IMR-90 (cell line): ENCODE measurements at places on chromosomes 1 and 21. TPM values are rescaled to one million over a fixed set of nuclear protein-coding genes. Genes with fewer than 3 reads are reported as not detected.
A peak's percentile ranks its signal among the peaks of the same experiment; 100 is the strongest.

PLPPR4 gene
- total RNA-seq: 6.4 and 7.0 TPM in 2 replicates

FAM177B gene
- total RNA-seq: not detected in 2 replicates

BGLAP gene
- not detected in 2 replicates for total RNA-seq

TPRG1L gene
- 25.3 and 25.6 TPM in 2 replicates for total RNA-seq

GPR37L1 gene
- total RNA-seq: not detected in 2 replicates

- no peak for DNase-seq
- no peaks in the 10 kb centered on the region for H3K27me3 ChIP-seq
- no peaks in the 10 kb centered on the region for H3K36me3 ChIP-seq
- H3K4me1 ChIP-seq: no peaks in the 10 kb centered on the region
- no peak overlapping the region for H3K4me3 ChIP-seq
Observed at GRCh38 chr1:246040200-246040890, 466.7 kb downstream of the SMYD3 start.

- no peak for DNase-seq
- H3K36me3 ChIP-seq: no peaks in the 10 kb centered on the region
- H3K4me3 ChIP-seq: no peak overlapping the region
- no peak overlapping the region for H3K27ac ChIP-seq
- H3K27me3 ChIP-seq: peaks cover 3% of the 10 kb centered on the region
Observed at GRCh38 chr1:43034195-43034658, 75.6 kb upstream of the SLC2A1 start.

DNA sequence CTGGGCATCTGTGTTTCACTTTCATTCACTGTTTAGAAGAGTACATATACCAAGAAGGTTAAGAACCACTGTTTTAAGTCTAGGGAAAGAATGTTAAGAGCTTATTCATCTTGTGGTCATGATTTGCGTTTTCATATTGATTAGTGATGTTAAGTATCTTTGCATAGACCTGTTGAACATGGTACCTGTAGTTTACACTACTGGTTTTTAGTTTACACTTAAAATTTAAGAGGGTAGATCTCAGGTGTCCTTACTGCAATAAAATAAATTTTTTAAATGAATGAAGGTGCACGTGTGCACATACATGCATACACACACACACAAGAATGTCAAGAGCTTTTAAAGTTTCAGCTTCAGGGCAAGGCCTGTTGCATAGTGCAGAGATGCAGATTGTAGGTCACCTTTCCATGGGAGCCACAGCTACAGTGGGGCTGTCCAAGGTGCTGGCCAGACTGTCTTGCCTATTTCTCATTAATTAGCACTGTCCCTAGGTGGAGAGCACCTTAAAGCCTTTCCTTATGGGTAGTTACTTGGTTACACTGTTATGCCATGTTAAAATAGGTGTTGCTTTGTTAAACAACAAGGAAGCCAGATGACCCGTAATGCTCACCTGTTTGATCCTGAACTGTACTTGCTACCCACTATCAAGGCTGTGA is 543.0 kb upstream of the DAB1 start:
- no peak for DNase-seq
- no peaks in the 10 kb centered on the region for H3K4me1 ChIP-seq
- H3K36me3 ChIP-seq: no peaks in the 10 kb centered on the region
- no peak overlapping the region for H3K27ac ChIP-seq
- H3K4me3 ChIP-seq: no peak overlapping the region
- no peaks in the 10 kb centered on the region for H3K27me3 ChIP-seq

DNA sequence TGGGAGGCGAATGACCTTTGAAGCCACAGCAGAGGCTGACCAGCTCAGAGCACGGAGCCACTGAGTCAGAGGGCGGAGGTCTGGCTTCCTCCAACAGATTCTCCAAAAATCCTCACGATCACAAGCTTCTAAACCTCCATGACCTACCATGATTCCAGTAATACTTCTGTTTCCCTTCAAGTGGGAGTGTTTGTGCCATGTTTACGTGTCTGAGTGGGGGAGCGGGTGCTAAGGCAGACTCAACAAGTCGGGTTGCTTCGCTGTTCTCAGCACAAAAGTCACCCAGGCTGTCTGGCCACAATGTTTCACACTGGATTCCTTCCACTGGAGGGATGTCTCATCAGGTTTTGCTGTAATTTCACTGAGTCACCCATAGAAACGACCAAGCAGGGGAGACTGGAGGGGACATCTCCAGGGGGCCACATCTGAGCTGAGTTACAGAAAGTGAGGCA is 86.2 kb downstream of the SLC66A1 start:
- DNase-seq: peak; percentile 99
- no peak overlapping the region for H3K4me3 ChIP-seq
- no peaks in the 10 kb centered on the region for H3K27me3 ChIP-seq
- H3K4me1 ChIP-seq: peaks cover 46% of the 10 kb centered on the region
- H3K36me3 ChIP-seq: peaks cover 10% of the 10 kb centered on the region; the same call in 1 of the 2 replicates
- H3K27ac ChIP-seq: peak overlapping the region; percentile 56

DNA sequence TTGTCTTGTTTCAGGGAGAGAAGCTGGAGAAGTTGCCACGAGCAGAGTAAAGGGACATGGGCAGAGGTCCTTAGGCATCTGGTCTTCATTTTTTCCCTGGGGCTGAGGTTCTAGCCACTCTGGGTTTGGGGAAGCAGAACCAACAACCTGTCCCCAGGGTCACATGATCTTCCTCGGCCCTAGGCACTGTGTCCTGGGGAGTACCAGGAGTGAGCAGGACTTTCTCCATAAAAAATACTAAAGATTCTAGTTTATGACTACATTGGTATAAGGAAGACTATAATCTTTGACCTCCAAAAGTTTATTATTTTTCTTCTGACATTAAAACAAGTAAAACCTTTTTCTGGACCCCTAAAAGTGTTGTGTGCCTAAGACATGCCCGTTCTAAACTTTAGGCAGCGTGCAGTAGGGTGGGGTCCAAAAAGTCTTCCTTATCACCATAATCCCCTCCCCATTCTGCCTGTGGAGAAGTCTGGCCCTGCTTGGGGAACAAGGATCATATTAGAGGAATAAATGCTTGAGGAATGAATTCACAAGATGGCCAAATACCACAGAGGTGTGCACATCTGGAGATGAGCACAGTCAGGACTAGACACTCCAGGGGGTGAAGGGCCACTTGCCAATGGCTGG is 19.3 kb upstream of the IGSF3 start:
- no peak overlapping the region for H3K27ac ChIP-seq
- H3K4me1 ChIP-seq: no peaks in the 10 kb centered on the region
- no peak overlapping the region for H3K4me3 ChIP-seq

GRCh38 chr1:68197461-68197860 is 34.9 kb downstream of the WLS start:
- H3K27ac ChIP-seq: no peak overlapping the region
- H3K36me3 ChIP-seq: peaks cover 4% of the 10 kb centered on the region
- H3K4me1 ChIP-seq: peaks cover 12% of the 10 kb centered on the region

- no peaks in the 10 kb centered on the region for H3K27me3 ChIP-seq
- DNase-seq: peak; percentile 65
- H3K27ac ChIP-seq: no peak overlapping the region
Observed at GRCh38 chr1:219092206-219092605, 81.5 kb upstream of the LYPLAL1 start.

DNA sequence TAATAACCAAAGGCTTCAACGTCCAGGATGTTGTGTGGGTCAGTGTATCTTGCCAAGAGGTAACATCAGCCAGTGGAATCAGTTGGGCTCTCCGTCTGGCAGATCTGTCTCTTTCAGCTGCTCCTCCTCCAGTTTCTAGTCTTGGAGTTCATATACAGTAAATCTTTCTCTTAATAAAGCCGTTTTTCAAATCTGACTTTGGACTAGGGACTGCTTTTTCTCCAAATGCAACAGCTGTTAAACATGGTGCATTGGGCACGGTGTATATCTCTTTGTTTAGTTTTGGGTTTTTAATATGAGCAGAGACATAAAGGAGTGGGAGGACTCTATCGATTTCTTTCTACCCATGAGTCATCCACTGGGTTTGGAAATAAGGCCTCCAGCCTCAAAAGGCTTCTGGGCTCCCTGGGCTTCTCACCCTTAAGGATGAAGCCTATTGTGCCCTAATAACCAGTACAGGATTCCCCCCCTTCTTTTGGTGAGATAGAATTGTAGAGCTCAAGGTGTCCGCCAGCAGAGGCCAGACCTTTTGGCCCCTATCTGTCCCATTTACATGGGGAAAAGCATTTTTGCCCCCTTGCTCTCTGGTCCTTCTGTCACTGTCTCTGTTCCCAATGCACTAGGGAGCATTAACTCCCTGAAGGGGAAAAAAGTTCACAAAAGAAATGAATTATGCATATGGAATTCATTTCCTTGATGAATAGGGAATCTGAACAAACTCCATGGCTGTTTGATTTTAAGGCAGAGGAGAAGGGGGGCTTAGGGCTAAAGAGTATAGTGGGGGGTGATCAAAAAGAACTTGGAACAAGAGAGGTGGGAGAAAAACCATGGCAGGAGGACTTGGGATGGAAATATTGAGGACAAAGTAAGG is 86.0 kb downstream of the PBX1 start:
- H3K27ac ChIP-seq: no peak overlapping the region; the same call in 1 of the 2 replicates
- DNase-seq: peak; percentile 70
- H3K4me1 ChIP-seq: peaks cover 15% of the 10 kb centered on the region

DNA sequence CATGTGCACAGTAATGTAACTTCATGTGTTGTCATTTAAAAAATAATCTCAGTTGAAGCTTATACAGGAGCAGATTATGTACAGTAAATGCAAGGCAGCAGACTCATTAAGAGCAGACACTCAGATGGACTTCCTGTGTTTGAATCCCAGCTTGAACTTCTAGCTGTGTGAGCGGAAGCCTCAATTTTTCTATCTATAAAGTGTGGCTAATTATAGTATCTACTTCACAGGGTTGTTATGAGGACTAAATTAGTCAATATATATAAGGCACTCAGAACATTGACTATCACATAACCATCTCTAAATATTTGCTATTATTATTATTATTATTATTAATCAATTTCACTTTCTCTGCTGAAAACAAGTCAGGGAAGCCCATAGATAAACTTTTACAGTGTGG is 141.6 kb downstream of the ZP4 start:
- H3K4me1 ChIP-seq: no peaks in the 10 kb centered on the region
- DNase-seq: no peak
- no peaks in the 10 kb centered on the region for H3K27me3 ChIP-seq
- H3K4me3 ChIP-seq: no peak overlapping the region
- H3K36me3 ChIP-seq: no peaks in the 10 kb centered on the region

GRCh38 chr1:18945401-18945849 is 11.1 kb downstream of the IFFO2 start:
- 0 out of 2 replicates have a peak, but pooled peaks cover 1% of the 10 kb centered on the region for H3K36me3 ChIP-seq
- peak overlapping the region; percentile 8; the same call in 1 of the 2 replicates for H3K27ac ChIP-seq
- H3K27me3 ChIP-seq: no peaks in the 10 kb centered on the region
- DNase-seq: peak; percentile 62
- H3K4me1 ChIP-seq: peaks cover 57% of the 10 kb centered on the region

DNA sequence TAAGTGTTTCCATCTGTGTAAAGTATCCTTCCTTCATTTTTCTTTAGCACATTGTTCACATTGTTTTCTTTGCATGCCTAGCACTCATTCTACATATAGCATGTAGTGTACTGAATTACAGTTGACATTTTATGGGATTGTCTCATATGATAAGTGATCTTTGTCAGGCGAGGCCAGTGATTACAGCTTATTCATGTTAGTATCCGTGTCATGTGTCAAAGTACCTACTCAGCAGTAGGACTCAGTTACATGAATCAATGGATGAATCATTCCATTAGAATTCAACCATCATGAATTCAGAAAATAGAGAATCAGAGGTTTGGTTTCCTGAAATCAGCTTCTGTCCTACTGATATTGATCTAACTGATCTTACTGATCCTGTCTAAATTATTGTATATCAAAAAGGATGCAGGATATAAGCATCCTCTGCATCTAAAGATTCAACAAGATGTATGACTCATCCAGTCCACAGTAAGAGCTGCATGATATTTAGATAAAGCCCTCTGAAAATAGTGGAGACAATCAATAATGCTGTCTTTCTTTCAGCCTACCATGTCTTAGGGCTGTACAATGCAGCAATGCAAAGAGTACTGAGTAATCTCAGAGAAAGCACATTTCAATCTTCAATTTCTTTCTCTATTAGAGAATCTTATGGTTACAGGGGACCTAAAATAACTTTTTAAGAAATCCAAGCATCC is 20.7 kb upstream of the HRNR start:
- H3K27ac ChIP-seq: no peak overlapping the region
- H3K4me3 ChIP-seq: no peak overlapping the region
- H3K4me1 ChIP-seq: no peaks in the 10 kb centered on the region
- H3K27me3 ChIP-seq: no peaks in the 10 kb centered on the region
- DNase-seq: no peak
- H3K36me3 ChIP-seq: no peaks in the 10 kb centered on the region

GRCh38 chr1:154845879-154846278 is 24.2 kb downstream of the KCNN3 start:
- H3K27ac ChIP-seq: no peak overlapping the region
- no peak overlapping the region for H3K4me3 ChIP-seq
- peaks cover 48% of the 10 kb centered on the region for H3K27me3 ChIP-seq
- no peaks in the 10 kb centered on the region for H3K36me3 ChIP-seq
- DNase-seq: no peak
